Sciatic nerve (tissue), 2 donors: ENCODE measurements at places on chromosomes 2 and 18. TPM values are rescaled to one million over a fixed set of nuclear protein-coding genes. Genes with fewer than 3 reads are reported as not detected.

DNAH6 gene
- total RNA-seq = 2.0 TPM

PMAIP1 gene
- 1.2 TPM for total RNA-seq

NOTO gene
- total RNA-seq = not detected

MZT2A gene
- 71.0 TPM for total RNA-seq

IL36RN gene
- not detected for total RNA-seq

COLEC12 gene
- total RNA-seq = 19.3 TPM

GATA6 gene
- 5.3 TPM for total RNA-seq

MDH1B gene
- 1.9 TPM for total RNA-seq

ARHGEF33 gene
- total RNA-seq = 4.0 TPM

SLC9A4 gene
- not detected for total RNA-seq

KIF3C gene
- 56.6 TPM for total RNA-seq

CERS6 gene
- 9.3 TPM for total RNA-seq

NGEF gene
- total RNA-seq = 17.5 TPM

FAM237A gene
- total RNA-seq = not detected

DYSF gene
- total RNA-seq = 21.8 TPM

SDC1 gene
- 0.98 TPM for total RNA-seq

ANKRD30BL gene
- not detected for total RNA-seq

WDR35 gene
- 16.4 TPM for total RNA-seq

ALPG gene
- total RNA-seq = not detected

POTEC gene
- total RNA-seq = not detected

KCNJ3 gene
- total RNA-seq = 0.62 TPM

PSMA8 gene
- not detected for total RNA-seq

SNTG2 gene
- 4.4 TPM for total RNA-seq
